ENCODE measurements at places on chromosomes 4 and X.
A peak's percentile ranks its signal among the peaks of the same experiment; 100 is the strongest.

DNA sequence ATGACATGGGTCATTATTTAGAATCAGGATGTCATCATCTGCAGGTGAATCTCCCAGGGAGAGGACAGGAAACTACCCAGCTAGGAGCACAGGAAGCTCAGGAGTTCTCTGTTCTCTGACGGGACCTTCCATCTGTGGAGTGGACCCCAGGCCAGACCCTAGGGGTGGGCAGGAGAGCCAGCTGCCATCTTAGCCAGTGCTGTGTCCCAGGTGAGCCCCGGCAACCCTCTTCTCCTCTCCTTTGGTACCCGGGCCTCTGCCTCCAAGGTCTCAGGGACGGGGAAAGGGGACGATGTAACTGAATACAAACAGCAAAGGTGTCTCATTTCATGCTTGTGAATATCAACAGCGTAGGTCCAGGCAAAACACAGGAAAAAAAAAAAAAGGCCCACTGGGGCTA lies 48.5 kb downstream of the C4orf50 start:
- DNase-seq, result no peak

GRCh38 chrX:56765811-56766553 lies 36.9 kb downstream of the NBDY start:
- no peak for DNase-seq

DNA sequence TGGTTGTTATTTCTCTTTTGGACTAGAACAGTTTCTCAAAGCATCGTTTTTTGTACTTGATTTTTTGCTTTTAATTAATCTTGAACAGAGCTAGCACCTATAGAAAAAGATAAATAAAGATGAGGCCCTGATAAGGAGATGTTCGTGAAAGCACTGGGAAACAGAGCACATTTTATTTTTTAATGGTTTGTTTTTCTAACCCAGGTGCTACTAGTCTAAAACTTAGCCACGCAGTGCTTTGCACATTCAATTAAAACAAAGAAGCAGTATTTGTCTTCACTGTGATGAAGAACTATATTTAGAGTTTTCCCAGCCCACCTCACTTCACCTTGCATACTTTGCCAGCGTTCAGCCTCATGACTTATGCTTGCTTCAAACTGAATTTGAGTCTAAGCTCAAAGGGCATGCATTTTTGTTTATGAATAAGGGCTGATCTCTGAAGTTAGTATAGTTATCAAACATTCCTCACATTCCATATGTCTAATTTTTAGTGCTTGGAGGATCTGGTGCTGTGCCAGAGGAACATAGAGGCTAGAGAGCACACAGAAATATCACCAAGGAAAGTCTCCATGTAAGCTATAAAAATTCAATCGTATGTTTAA lies 76.7 kb downstream of the WWC2 start:
- no peak for DNase-seq

- no peak for DNase-seq
Measured at GRCh38 chr4:52197306-52197705, 146.2 kb downstream of the SPATA18 start.

DNA sequence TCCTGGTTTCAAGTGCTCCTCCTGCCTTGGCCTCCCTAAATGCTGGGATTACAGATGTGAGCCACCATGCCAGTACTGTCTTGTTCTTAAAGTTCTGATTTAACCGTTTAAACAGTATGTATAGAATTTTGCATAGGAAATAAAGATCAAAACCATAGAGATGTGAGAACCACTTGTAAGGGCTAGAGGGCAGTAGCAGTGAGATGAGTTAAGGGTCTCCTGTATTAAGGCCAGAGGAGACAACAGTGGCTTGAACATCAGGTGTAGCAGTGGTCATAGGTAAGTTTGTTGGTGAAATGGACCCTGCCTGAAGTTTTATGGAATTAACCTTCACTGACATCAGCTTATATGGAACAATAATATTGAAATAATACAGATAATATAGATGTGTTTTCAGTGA lies 155.7 kb downstream of the SLC4A4 start:
- no peak for DNase-seq

DNA sequence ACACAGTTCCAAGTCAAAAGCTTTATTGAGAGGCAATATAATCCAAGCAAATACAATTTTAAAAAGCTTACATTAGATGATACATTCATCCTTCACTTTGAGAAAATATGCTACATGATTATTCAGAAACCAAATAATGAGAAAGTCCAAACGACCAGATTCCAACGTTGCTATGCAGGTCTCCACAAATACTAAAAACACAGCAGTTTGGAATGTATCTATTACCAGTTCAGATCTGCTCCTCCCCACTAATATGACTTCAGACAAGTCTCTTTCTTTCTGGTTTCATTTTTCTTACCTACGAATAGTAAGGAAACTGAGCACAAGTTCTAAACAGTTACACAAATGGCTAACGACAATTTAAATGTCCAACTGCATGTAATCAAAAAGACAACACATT lies 9.5 kb downstream of the NAF1 start:
- no peak for DNase-seq

DNA sequence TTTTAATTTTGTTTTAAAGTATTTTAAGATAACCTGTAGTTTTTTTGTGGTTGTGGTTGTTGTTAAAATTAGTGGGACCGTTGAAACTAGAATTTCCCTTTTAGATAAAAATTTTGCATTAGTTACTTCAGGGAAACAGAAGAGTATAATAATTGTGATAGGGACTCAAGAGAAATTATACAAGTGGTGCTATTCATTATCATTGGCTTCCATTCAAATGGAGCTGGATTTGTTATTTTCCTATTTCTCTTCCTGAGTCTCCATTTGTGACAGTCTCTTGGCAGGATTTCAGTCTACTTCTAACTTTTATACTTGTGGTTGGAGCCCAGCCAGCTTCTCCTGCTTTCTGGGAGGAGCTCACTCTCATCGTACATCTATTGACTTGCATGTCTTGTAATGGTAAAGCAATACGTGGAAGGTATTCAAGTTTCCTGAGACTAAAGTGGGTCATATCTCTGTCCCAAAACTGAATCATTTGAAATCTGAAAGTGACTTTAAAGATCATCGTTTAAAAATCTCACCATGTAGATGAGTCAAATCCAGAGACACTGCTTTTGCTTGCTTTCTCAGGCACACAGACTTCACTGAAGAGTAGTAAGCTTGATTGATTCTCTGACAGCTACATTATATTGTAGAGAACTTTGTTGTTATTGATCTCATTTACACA lies 155.8 kb downstream of the RPA4 start:
- no peak for DNase-seq

GRCh38 chrX:11273544-11273943 lies 19.7 kb upstream of the AMELX start:
- no peak for DNase-seq

- no peak for DNase-seq
Measured at GRCh38 chr4:26126994-26127393, 193.8 kb upstream of the RBPJ start.

DNA sequence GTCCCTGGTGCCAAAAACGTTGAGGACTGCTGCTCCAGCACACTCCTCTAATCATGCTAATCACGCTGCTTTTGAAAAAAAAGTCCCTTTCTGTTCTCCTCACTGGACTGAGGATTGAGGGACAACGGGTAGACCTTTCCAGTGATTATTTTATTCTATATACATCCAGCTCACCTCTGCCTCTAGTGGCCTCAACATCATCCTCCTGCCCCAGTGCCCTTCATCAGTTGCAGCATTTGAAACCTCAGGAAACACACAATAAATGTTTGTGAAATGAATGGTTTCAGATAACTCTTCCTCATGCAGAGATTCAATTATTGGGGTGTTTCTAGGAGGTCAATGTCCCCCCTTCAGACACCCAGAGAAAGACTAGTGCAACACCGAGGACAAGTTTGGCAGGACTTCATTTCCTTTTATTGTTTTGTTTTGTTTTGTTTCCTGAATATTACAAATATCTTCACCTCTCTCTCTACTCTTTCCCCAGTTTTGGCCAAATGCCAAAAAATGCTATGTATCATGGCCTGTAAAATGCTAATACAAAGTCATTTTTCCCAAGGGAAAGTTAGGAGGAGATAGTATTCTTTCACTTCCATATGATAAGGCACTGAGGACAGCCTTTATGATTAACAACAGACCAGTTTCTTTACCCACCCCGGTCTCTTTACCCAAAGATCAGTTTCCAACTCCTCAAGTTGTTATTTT lies 460.1 kb upstream of the SLIT2 start:
- DNase-seq, result no peak

GRCh38 chr4:100042235-100042634 lies 92.2 kb upstream of the H2AZ1 start:
- DNase-seq, result no peak

- peak; percentile 25 for DNase-seq
Measured at GRCh38 chr4:165288639-165289422, 38.6 kb upstream of the MSMO1 start.

DNA sequence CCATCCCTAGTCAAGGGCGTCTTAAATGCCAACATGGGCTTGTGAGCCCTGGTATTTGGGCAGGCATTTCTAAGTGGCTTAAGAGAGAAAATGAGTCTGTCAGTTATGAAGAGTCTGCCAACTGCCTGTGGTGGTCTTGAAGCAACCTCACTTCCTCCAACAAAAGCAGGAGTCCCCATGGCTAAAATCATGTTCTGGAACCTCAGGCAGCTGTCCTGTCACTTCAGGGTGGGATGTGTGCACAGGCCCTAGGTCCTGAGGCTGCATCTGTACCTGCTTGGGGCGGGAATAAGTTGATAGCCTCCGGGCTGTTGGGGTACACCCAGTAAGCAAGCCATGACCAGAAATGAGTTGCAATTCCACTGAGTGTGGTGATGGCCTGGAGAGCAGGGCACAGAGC lies 115.0 kb upstream of the SCML1 start:
- DNase-seq, result no peak

DNA sequence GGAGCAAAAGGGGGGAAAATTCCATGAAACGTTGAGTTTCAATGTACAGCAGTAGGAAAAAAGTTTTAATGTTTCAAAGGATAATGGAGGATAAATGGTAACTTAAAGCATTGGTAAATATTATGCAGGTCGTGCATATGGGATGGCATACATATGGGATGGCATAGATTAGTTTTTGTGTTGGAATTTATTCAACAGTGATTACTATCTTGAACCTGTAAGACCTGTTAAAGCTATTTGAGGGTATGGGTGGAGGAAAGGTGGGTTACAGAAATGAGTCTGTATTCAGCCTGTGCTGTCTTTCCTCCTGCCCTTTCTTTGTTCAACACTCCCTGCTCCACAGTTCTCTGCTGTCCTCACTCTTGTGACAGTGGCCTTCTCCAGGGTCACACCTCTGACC lies 54.6 kb downstream of the ARHGAP10 start:
- no peak for DNase-seq

- DNase-seq, result no peak
Measured at GRCh38 chr4:84443523-84443922, 55.6 kb downstream of the NKX6-1 start.

GRCh38 chr4:10063544-10064300 lies 42.4 kb upstream of the SLC2A9 start:
- peak; percentile 41 for DNase-seq

DNA sequence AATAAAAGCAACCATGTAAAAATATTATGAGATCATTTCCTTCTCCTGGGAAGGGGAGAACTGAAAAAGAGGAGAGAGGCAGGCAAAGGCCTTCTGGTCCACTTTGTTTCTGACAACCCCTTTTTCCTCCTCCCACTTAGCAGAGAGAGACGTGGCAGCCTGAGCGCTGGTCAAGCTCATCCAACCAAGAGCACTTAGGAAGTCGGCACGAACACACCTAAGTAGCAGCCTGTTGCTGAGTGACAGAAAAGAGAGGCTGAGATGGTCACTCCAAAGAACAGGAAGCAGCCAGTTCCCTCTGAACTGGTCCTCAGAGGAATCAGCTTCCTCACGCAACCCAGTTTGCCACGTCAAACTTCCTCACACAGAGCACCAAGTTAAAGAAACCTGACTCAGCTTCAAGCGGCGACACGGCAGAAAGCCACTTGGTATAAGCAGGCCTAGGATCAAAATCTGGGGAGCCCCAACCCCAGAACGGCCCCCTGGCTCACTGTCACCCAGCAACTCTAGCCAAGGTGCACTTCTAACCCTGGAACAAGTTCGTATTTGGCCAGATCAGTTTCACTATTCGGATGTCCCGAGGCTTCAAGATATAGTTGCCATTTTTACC lies 861 bp downstream of the SEC24D start:
- peak; percentile 85 for DNase-seq

GRCh38 chr4:83535520-83536361 lies at the start of gene GPAT3:
Gene GPAT3 (plus strand): TSS chr4:83536108. CDS start chr4:83536623, 515 bp downstream.
- peak; percentile 82 for DNase-seq

DNA sequence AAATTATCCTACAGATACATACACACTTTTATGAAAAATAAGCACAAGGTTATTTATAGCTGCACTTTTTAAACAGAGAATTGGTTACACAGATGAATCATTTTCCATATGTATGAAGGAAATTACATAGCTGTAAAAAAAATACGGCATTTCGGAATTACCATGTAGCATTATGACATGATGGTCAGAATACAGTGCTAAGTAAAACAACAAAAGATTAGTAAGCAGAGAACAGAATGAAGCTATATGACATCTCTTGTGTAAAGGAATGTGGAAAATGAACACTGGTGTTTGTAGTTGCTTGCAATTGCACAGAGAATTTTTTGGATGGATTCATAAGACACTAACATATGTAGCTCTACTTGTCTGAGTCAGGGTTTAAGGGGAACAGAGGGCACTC lies 1222.0 kb upstream of the PRKX start:
- no peak for DNase-seq

DNA sequence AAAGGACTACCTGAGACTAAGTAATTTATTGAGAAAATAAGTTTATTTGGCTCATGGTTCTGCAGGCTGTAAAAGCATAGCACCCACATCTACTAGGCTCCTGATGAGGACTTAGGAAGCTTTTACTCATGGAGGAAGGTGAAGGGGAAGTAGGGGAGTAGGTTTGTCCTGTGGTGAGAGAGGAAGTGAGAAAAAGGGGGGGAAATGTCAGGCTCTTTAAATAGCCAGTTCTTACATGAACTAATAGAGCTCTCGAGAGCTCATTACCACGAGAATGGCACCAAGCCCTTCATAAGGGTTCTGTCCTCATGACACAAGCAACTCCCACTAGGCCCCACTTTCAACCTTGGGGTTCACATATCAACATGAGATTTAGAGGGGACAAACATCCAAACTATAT lies 125.5 kb upstream of the NRK start:
- DNase-seq, result no peak

DNA sequence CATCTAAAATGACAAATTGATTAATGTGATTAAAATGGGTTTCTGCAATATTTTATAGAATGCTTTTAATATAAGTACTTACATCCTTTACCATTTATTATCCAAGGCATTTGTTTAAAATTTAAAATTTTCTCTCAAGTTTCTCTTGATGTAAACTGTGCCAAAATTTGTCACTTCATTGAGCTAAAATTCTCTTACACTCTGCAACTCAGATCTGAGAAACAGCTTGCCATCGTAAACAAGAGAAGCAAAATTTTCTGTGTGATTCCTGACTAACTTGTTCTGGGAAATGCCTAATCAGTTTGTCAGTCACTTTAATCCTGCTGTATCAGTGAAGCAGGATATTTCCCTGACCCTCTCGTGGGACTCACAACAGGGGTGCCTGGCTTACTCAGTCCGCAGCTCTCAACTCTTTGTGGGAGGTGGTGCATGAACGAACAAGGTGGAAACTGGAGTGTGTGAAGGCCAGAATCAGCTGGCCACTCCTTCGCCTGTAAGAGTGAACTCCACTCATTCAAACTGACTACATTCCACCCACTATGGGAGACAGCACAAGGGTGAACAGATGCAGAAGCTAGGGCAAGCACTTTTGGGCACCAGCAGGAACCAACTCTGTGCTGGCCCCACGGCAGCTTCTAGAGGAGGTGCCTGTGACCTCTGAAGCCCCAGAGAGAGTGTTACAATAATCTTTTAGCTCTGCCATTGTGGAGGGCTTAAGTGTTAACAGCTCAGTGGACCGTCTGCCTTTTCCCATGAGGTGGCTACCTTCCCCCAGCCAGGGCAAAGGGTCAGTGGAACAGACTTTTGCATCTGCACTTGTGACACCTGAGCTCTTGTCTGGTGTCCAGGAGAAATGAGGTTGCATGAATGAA lies 349.4 kb downstream of the FAT4 start:
- no peak for DNase-seq

All from KBM-7 (cell line).